NCI-H1930 (cell line): ENCODE measurements at places on chromosomes 6 and 20.

- no peak for DNase-seq
Measured at GRCh38 chr6:15358579-15359327, 112.9 kb downstream of the JARID2 start.

DNA sequence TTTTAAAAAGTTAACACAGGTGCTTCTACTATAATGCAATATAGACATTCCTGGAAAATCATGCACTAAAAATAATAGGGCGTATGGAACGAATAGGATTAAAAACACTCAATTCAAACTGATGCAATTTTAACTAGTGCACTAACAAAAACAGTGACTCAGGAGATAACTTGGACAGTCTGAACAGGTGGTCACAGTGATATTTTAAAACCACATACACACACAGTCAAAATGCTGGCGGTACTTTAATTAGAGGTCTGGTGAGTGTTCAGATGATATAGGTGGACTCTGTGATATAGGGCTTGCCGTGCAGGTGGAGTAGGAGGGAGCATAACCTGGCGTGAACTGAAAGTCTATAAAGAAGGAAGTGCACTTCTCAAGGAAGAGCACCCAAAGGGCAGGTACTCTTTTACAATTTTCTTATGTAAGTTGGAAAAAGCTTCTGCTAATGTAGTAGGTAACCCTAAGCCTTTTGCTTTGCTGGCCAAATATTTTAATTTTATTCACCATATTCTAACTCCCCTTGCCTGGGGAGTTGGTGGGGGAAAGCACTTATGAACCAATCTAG, 41.9 kb upstream of the PLN start:
- no peak for DNase-seq

DNA sequence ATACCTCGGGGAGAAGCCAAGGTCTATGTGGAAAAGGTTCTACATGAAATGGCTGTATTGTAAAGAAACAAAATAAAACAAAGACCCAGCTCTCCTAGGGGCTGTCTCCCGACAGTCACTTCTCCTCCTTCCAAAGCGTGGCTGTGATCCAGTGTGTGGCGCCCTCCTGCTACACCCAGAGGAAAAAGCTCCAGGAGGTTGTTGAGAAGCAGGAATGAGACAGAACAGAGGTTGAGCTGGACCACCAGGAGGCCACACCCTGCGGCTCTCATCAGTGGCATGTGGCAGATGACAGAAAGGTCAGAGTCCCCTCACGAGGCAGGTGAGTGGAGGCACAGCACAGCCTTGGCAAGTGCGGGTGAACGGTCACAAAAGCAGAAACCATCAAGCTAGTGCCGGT, 236.0 kb downstream of the TBXT start:
- no peak for DNase-seq

DNA sequence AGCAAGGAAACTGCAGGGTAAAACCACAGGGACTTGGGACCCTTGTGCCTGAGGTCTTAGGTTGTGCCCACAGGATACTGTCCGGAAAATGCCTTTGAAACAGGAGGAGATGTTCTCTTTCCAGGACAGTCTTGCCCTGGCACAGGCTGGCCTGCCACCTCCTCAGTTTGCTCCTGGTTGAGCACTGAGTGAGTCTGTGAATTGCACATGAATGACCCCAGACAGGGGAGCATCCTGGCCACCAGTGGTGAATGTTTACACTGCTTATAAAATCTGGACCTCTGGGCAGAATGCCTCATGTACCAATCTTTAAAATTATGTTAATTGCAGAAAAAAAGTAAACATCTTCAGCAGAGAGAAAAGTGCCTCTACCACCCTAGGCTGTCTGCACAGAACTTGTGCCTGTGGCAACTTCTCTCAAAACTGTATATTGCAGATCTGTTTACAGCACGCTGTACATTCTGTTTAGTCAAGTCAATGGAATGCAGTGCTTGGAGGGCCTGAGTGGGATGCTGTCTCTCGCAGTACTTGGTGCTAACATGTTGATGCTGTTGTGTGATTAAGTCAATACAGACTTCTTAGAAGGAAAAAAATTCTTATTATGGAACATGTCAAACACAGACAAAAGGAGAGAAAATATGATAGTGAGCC, 242.1 kb downstream of the SOD2 start:
- no peak for DNase-seq

GRCh38 chr20:59814840-59815340, 118.5 kb downstream of the SYCP2 start:
- no peak for DNase-seq

GRCh38 chr6:93136111-93136510, 283.2 kb downstream of the EPHA7 start:
- DNase-seq, result no peak

DNA sequence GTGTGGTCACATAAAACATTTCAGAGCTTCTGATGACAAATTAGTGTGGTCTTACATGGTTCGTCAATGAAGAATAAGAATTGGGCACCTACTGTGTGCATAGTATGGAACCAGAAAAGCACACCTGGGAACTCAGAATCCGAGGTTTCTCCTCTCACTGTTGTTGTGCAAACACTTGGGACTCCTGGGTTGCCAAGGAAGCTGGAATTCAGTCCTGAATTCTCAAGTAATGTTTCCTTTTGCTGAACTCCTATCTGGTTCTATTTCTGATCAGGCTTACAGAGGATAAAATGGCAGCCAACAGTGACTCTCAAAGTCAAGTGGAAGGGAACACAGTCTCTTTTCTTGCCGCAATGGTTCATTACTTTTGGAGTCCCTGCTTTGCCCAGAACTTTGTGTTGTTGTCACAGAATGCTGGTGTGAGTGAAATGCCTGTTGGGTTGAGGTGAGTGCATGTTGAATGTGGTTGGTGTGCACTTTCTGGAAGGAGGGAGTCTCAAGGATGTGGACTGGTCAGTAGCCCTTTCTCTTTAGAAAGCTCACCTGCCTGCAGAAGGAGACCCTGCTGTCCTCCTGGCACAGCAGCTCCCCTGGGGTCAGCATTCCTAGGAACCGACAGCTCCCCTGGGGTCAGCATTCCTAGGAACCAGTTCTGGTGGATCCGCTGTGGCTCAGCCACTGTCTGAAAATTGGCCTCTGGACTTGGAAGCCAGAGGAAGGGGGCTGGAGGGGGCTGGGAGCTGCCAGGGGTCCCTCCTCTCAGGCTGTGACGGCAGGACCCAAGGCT, 1.4 kb downstream of the UNC93A start:
- no peak for DNase-seq

DNA sequence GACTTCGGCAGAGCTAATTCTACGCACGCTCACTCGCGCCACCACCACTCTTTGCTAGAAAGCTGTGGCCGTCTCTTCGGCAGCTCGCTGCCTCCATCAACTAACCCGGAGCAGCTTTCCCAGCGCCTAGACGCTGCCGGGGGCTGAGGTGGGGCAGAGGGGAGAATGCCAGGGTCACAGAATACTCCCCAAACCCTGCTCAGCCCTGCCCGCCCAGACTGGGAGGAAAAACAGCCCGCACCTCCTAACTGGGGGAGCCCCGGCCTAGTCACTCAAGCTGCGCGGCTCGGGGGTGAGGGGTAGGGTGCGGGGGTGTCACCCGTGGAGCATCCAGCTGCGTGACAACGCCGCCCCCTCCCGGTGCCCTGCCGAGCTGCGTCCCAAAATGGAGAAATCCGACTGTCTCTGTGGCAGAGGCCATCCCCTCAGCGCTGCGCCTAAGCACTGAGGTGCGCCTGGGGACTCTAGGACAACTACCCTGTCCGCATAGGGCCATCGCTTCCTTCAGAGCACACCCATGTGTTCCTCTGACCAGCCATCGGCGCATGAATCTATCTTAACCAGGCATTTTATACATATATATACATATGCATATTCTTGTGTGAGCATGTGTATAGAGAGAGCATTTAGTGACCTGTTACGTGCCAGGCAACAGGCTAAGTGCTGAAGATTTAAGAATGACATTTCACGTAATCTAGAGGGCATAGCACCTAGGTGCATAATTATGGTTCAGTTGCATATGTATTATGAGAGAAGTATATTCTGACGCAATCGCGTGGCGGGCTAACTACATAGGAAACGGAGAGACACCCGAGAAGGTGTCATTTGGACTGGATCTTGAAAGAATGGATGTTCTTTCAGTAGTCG, 1.5 kb upstream of the TENT5A start:
- peak; percentile 11 for DNase-seq

- no peak for DNase-seq
Measured at GRCh38 chr6:26053992-26054780, 33.0 kb upstream of the HFE start.

DNA sequence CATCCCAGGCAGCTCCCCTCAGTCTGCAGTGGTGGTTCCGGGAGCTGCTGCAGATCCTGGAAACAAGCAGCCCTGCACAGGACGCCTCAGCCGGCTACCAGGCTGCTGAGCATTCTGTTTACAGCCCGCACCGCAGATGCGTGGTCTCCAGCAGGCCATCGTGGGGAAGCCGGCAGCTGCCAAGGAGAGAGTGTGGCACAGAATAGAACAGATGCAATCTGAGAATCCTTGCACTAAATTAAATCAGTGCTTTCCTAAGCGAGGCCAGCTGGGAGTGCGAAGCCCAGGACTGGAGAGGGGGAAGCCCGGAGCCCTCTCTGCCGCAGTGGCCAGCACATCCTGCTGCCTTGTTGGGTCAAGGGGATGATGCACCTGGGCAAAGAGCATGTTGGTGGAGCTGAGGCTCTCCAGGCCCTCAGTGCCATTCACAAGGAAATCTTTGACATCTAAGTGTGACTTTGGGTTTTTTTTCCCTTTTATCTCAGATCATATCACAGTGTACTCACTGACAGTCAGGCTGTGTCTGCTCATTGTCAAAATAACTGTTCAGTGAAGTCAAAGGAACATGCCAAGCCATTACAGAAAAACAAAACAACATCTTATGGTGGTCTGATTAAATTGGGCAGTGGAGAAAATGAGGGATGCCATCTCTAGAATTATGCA, 118.1 kb downstream of the SYNDIG1 start:
- no peak for DNase-seq

DNA sequence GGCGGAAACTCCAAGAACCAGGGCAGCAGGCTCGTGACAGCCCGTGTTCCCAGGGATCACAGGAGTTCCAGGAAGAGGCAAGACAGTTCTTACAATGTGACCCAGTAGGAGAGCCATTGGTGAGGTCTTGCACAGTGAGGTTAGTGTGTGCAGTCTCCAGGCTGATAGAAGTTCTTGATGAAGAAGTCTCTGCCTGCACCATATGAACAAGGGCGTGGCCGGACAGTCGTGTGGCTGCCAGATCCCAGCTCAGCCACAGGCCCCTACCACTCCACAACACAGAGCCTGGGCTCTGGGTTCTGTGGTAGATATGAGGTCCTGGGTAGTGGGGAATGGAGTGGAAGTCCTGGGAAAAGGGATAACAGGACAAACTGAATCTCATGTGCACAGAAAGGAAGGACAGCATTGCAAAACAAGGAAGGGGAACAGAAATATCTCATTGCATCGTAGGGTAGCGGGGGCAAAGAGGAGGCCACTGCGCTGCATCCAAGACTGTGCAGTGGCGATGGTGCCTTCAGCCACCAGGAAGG, 65.2 kb downstream of the STX11 start:
- no peak for DNase-seq
